ENCODE measurements at places on chromosomes 12 and 14.

DNA sequence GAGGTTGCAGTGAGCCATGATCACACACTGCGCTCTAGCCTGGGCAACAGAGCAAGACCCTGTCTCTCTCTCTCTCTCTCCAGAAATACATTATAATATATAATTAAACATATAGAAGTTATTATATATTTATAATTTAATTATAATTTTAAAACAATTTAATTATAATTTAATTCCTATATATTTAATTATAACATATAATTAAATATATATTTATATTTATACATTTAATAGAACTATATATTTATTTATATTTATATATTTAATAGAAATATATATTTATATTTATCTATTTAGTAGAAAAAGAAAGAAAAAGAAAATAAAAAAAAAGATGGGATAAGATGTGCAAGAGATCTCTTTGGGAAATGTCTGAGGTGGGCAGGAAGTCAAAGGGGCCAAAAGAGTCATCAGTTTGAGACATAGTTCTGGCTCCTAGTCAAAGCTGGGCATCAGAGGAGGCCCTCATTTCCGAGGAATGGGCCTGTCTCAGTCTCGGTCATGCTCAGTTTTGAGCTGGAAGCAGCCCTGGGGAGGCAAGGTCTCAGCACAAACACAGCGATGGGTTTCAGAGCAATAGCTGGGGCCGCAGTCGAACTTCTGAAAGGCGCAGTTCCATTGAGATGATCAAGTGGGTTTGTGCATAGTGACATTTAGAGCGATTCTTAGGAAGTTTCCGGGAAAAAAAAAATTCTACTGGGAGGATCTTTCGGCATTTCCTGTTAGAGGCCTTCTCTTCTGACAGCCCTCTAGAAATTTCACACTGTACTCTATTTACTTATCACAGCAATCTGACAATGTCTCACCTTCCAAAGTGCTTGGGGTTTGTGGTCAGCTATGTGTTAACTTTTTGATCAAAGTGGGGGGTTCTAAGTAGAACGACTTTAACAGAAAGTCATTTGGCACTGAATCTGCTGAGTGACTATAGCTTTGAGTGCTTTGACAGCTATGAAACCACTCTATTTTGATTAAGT, 58.7 kb upstream of the GZMB start:
- DNase-seq: no peak

DNA sequence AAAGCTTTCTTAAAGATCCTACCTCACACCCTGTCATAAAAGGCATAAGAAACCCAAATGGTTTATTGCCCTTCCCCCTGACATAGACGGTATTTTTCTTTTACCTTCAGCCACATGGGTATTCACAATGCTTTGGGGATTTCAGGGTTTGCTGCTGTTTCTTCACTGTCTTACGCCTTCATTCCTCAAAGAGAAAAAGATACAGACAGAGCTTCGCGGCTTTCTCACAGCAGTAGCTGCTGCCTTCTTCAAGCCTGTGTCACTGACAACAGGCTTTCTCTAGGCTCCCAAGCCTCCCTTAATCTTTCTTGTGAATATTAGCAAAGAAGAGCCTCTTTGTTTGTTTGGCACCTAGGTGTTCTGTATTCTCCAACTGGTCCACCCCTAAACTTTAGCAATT, 197.4 kb upstream of the ARID2 start:
- DNase-seq: no peak

GRCh38 chr14:24147761-24148428, 597 bp downstream of the RNF31 start:
- DNase-seq: no peak

GRCh38 chr12:83473408-83474095, 786.8 kb downstream of the TMTC2 start:
- no peak for DNase-seq

DNA sequence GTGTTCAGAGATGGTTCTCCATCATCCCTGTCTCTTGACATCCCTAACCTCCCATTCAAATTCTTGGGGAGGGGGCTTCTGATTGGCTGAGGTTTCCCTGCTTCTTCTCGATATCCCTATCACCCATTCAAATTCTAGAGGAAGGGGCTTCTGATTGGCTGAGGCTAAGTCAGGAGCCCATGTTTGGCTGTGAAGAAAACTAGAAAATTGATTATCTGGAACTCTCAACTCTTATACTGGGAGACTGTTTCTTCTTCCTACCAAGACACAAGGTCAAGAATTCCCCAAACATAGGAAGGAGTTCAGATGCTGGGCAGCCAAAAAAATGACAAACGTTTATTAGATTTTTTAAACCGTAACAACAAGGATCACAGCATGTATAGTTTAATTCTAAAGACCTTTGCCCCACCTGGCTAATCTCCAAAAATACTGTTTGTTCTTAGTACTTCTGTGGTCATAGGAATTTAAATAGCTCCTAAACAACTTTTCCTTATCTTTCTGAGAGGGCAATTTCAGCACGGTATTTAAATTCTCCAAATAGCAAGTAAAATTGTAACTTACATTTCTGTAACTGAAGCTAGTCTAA, 26.4 kb downstream of the SPIC start:
- no peak for DNase-seq

DNA sequence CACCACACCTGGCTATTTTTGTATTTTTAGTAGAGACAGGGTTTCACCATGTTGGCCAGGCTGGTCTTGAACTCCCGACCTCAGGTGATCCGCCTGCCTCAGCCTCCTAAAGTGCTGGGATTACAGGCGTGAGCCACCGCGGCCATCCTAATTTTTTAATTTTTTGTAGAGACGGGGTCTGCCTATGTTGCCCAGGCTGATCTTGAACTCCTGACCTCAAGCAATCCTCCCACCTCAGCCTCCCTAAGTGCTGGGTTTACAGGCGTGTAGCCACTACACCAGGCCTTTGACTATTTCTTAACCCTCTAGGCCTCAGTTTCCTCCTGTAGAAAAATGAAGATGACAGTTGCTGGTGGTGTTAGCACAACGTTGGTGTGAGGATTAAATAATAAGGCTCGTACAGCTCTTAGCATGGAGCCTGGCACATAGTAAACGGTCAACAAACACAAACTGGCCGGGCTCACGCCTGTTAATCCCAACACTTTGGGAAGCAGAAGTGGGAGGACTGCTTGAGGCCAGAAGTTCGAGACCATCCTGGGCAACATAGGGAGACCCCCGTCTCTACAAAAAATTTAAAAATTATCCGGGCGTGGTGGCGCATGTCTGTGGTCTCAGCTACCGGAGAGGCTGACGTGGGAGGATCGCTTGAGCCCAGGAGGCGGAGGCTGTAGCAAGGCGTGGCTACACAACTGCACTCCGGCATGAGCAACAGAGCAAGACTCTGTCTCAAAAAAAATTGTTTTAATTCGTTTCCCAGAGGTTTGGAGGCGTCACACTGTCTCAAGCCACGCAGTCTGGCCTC, 979 bp downstream of the DDX54 start:
- peak; percentile 28 for DNase-seq

- DNase-seq: no peak
Observed at GRCh38 chr14:34180869-34181268, 230.0 kb upstream of the EGLN3 start.

DNA sequence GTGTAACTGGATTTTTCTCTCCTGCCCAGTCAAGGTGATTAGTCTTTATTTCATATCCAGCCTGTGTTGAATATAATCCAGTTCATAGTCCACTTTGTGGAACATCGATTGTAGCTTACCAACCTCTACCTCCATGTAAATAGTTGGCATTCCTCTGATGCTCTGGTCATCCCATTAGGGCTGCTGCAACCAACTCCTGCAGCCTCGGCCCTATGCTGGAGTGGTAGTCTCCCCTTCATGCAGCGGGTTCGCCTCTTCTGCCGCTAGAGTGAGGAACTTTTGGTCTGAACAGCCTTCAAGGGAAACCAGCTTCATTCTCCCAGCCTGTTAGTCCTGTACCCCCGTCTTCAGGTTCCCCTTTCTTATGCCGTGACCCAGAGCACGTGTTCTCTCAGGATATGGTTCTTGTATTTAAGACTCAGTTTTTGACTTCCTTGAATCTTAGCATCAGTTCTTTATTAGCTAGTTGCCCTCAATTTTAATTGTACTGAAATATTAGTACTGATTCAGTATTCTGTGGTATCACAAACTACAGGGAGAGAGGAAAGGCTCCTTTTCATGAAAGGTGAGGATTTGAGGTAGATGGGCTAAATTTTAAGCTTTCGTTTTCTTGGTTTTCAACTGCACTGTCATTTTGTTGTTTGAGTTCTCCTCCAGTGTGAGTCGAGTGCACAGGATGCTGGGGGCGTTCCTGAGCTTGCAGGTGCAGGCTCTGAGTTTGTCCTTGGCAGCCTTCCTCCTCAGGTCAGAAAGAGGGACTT, 33.2 kb downstream of the ZNF664 start:
- no peak for DNase-seq

- no peak for DNase-seq
Observed at GRCh38 chr12:61862986-61863385, 397.2 kb upstream of the USP15 start.

DNA sequence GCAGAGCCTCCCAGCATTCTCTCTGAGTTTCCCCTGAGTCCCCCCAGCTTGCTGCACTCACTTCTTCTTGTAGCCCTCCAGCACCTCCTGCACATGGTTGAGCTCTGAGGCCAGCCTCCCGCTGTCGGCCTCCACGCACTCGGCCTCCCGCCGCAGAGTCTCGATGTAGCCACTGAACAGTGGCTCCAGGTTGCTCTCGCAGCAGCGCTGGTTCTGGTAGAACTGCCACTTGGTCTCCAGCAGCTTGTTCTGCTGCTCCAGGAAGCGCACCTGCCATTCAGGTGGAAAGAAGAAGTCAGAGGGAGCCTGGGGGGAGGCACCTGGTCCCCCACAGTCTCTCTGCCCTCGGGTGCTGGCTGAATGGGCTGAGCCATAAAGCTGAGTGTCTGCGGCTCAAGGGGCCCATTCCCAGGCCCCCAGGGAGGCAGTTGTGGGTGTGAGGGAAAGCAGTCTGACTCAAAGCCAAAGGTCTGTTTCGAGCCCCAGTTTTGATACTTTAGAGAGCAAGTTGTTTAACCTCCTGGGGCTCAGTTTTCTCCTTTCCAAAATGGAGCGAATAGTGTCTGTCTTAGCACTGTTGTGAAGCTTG, 2.3 kb downstream of the KRT85 start:
- DNase-seq: no peak

DNA sequence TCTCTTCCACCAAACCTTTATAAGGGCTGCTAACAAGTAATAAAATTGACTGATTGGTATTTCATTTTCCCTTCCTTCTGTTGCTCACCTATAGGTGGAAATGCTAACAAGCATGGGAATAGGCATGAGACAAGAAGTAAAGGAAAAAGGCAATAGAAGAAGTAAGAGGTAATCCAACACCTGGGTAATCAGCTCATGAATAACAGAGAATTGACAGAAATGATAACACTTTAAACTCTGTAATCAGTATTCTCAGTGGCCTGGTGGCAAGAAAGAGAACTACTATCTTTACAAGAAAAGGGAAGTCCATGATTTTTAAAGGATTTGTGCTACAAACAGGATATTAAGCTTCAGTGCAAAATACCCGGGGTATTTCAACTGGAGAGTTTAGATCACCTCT, 737.8 kb downstream of the RERGL start:
- DNase-seq: no peak

DNA sequence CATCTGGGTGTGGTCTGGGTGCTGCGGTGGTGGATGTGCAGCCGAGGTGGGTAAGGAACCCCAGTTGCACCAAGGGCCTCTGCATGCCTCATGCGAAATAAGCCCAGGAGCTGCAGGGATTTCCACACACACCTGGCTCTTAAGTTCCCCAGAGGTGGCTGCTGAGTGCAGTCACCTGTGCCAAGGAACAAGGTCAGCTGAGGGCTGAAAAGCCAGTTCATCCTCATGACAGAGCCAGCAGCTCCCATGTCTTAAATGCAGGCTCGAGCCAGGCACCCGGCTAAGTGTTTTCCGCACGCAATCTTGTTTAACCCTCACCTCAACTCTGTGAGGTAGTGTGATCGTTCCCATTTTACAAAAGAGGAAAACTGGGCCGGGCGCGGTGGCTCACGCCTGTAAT, 9.7 kb downstream of the HVCN1 start:
- DNase-seq: no peak

GRCh38 chr14:97490521-97491070, 693.4 kb downstream of the VRK1 start:
- DNase-seq: no peak

- DNase-seq: no peak
Observed at GRCh38 chr12:88904705-88905104, 324.4 kb upstream of the KITLG start.

- DNase-seq: no peak
Observed at GRCh38 chr12:4286228-4286627, 12.7 kb downstream of the CCND2 start.

DNA sequence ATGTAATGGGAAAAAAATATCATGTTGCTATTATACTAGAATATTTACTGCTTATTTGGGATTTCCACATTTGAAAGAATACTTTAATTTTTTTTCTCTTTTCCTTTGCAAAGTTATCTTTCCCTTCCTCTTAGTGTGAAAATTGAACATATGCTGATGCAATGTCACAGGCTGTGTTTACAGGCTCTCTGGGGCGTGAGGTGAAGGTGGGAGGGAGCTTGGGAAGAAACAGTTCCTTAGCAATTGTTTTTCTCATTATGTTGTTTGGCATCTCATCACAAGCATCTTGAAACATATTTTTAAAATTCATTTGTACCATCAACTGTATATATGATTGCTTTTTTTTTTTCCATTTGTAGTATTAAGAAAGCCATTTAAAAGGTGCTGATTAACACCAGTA, 47.9 kb upstream of the NAV3 start:
- DNase-seq: no peak

DNA sequence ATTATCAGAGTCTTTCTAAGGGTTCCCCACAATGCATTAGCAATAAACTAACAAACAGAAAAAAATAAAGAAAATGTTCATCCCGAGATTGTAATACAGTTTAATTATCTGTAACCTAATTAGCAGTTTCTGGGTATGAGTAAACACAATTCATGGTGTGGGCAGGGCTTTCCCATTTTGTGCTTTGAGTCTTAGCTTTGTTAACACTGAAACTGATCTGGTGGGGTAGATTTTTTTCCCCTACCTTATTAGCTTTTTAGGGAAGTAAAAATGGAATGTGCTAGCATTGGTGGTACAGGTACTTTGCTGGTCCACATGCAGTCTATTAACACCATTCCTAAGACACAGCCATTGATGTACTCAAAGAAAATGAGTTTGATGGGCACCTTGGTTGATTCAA, 18.4 kb upstream of the KRR1 start:
- no peak for DNase-seq

GRCh38 chr12:116695464-116695725, 42.5 kb downstream of the SPRING1 start:
- no peak for DNase-seq

- no peak for DNase-seq
Observed at GRCh38 chr12:92493816-92494215, 209.0 kb upstream of the PLEKHG7 start.

GRCh38 chr12:114625294-114625851, 58.6 kb downstream of the TBX3 start:
- DNase-seq: peak; percentile 6
